ENCODE measurements at places on chromosomes 5 and 9. TPM values are rescaled to one million over a fixed set of nuclear protein-coding genes. Genes with fewer than 3 reads are reported as not detected.

DNA sequence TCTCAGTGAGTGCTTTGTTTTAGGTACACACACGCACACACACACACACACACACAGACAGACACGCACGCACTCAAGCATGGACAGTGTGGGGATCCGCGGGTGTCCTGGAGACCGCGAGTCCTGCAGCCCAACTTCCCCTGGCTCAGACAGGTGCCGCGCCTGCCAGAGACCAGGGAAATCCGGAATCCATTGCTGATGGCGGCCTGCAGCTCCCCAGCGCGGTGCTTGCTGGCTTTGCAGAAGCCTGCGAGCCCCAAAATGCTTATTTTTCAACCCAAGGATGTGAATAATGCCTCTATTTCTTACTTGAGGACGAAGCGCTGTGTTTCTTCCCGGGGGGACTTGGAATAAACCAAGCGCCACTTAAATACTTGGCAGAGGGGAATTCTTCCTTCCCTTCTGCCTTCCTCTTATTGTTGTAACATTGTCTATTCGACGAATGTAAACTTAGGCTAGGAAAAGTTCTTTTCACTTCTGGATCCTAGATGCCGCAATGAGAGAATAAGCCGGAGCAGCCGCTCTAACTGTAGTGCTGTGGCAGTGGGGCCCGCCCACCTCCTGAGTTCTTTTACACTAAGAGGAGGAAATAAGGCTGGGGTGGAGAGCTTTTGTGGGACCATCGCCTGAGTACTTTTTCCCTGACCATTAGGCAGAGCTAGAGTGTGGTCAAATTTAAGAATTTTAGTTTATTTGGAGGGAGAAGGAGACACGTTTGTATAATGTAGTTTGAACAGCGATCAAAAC is 802 bp downstream of the ITGA2 start:
- peak overlapping the region; percentile 89 for H3K4me3 ChIP-seq
- DNase-seq: peak; percentile 39
- peaks cover 41% of the 10 kb centered on the region for H3K36me3 ChIP-seq

- H3K4me1 ChIP-seq: peaks cover 9% of the 10 kb centered on the region
- H3K4me3 ChIP-seq: no peak overlapping the region
- H3K27me3 ChIP-seq: no peaks in the 10 kb centered on the region
- peak; percentile 76 for DNase-seq
- H3K36me3 ChIP-seq: no peaks in the 10 kb centered on the region
These were observed 138.4 kb upstream of the ZNF618 start for GRCh38 chr9:113737517-113738271.

Gene CDC20B
- total RNA-seq: not detected

DNA sequence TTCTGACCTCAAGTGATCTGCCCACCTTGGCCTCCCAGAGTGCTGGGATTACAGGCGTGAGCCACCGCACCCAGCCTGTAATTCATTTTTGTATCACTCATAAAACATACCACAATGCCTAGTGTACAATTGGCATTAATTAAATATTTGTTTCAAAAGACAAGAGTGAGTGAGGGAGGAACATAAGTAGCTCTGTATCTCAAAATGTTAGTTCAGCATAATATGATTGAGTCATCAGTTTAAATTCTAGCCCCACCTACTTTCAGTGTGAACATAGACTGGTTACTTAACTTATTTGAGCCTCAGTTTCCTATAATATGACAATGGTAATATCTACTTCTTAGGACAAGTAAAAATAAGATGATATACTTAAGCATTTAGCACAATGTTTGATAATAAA is 26.9 kb downstream of the INVS start:
- no peaks in the 10 kb centered on the region for H3K36me3 ChIP-seq
- H3K27me3 ChIP-seq: no peaks in the 10 kb centered on the region
- H3K4me1 ChIP-seq: no peaks in the 10 kb centered on the region
- no peak overlapping the region for H3K27ac ChIP-seq

Gene GLIPR2
- 10.1 TPM for total RNA-seq

DNA sequence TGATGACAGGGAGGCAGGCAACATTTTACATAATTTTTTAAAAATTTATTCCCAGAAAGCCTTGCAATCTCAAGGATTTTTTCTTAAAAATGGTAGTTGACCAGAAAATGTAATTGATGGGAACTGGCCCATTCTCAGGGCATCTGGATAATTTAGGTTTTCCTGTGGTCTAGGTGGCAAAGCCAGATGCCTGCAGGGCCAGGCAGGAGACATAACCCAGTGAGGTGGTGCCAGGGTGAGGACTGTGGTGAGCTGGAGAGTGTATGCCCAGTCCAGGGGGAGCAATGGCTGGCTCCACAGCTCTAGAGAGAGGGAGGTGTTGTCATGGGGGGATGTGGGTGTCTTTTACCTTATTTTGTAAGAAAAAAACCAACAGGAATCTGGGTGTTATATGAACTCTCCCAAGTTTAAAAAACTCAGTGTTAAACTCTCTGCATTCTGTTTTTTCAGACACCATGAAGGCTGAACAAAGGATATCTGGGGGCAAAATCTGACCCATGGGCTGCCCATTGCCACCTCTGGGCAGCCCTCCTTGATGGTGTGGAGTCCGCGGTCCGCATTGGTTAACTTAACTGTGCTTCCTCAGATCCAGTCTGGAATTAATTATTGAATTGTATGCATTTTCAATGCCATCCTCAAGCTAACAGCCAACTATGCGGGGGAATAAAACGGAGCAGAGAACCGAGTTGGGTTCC is 43.9 kb downstream of the BOD1 start:
- H3K36me3 ChIP-seq: no peaks in the 10 kb centered on the region
- H3K27ac ChIP-seq: no peak overlapping the region
- peak overlapping the region; percentile 46 for H3K4me3 ChIP-seq
- DNase-seq: peak; percentile 36

DNA sequence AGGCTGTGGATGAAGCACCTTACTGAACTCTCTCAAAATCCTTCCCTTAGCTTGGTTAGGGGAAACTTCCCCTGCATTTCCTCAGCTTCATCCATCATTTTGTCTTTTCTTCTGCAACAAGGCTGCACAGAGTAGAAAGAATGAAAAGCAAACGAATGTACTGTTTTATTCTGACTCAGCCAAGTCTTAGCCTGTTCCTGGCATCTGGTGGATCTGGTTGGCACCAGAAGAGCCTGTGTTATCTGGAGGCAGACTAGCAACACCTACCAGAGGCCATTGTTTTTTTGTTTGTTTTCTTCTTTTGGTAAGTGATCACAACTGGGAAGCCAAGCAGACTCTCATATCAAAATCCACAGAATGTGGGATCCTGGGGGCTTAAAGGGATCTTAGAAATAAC is 200.7 kb downstream of the FANCC start:
- peak; percentile 12 for DNase-seq
- H3K36me3 ChIP-seq: no peaks in the 10 kb centered on the region
- H3K27ac ChIP-seq: no peak overlapping the region
- no peak overlapping the region for H3K4me3 ChIP-seq

Gene MAP1B
- 12.8 TPM for total RNA-seq

Gene MAPK9
- total RNA-seq: 35.9 TPM

DNA sequence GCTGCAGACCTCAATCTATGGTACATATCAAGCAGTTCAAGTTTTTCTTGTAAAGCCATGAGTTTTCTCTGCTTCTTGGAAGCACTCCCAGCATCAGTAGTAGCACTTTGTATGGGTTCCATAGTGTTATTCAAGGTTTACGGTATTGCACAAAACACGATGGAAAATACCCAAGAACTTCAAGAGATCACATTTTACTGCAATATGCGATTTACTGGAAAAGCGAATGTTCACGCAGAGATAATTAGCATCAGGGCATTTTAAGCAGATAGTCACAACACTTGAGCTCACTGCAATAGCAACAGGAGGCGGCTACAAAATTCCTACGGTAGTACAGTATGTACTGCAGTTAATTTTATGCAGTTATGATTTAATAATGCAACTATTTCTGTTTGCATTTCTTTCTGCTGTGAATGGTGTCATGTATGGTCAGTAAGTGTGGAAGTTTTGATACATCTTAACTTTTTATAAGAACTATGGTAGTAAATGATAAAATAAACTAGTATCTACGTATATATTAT is 200.8 kb downstream of the SMARCA2 start:
- no peak for DNase-seq
- H3K36me3 ChIP-seq: no peaks in the 10 kb centered on the region
- no peaks in the 10 kb centered on the region for H3K27me3 ChIP-seq
- H3K4me1 ChIP-seq: peaks cover 15% of the 10 kb centered on the region
- H3K27ac ChIP-seq: no peak overlapping the region
- H3K4me3 ChIP-seq: no peak overlapping the region

GRCh38 chr9:17906176-17906840 is 327.4 kb downstream of the SH3GL2 start:
- no peaks in the 10 kb centered on the region for H3K4me1 ChIP-seq
- H3K36me3 ChIP-seq: no peaks in the 10 kb centered on the region
- peaks cover 60% of the 10 kb centered on the region for H3K27me3 ChIP-seq
- no peak overlapping the region for H3K4me3 ChIP-seq
- H3K27ac ChIP-seq: no peak overlapping the region
- DNase-seq: no peak

DNA sequence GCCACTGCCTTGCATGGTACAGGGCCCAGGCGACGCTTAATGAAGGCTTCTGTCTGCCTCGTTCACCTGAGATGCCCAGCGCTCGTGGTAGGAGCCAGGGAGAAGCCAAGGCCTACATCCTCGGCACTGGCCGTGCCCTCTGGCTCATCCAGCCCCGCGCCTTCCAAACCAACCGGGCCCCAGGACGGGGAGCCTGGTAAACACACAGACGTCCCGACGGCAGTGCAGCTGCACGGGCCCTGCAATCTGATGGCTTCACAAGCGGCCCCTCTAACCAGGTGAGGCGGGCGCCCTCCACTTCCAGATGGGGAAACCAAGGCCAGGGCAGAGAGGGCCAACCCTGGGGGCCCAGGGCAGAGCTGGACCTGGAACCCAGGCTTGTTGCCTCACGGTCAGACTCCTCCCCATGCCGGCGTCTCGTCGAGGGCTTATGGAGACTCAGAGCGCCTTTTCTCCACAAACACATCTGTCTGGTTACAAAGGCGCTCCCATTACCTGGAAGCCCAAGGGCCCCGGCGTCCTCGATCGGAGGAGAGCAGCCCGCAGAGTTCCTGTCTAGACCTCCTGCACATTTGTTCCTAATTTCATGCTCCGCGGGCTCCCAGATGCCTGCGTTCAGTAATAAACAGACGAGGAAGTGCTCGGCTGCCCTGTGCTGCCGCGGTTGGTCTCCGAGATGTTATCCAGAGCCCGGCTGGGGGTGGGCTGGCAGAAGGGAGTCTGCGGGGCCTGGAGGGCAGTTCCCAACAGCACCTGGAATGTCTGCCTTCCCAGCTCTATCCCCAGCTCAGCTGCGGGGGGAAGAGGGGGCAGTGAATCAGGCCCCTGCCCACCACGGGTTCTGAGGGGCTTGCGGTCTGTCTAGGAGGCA is 23.5 kb downstream of the FAM163B start:
- H3K27me3 ChIP-seq: peaks cover 34% of the 10 kb centered on the region
- H3K4me3 ChIP-seq: no peak overlapping the region
- H3K27ac ChIP-seq: no peak overlapping the region
- DNase-seq: no peak
- H3K4me1 ChIP-seq: no peaks in the 10 kb centered on the region
- no peaks in the 10 kb centered on the region for H3K36me3 ChIP-seq

DNA sequence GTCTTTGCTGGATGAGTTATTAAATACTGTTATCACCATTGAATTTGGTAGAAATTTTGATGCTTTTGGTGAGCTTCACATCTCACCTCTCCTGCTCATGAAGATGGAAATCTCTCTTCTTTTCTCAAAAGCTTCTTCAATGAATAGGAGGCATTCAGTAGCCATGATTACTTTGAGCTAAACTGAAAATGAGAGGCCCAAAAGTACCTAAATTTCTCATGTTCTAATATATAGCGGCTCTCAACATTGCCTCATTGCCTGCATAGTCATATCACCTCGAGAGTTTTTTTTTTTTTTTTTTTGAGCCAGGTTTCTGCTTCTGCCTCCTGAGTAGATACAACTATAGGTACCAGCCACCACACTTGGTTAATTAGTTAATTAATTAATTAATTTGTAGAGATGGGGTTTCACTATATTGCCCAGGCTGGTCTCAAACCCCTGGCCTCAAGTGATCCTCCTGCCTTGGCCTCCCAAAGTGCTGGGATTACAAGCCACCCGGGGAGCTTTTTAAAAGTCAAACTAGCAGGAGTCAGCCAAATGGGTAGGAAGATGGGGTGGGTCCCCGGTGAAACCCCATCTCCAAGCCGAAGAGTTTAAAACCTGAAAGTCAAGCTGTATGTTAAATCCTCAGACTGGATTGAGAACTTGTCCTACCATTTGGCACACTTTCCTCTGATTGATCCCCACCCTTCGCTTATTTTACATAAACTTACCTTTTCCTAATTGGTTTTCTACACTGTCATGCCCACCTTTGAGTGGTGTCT is 169.0 kb downstream of the DOCK2 start:
- no peak for DNase-seq
- H3K27ac ChIP-seq: no peak overlapping the region
- H3K4me3 ChIP-seq: no peak overlapping the region
- no peaks in the 10 kb centered on the region for H3K36me3 ChIP-seq
- no peaks in the 10 kb centered on the region for H3K27me3 ChIP-seq
- H3K4me1 ChIP-seq: peaks cover 7% of the 10 kb centered on the region

Gene ADGRD2
- not detected for total RNA-seq

Gene GFRA3
- total RNA-seq: not detected

- no peaks in the 10 kb centered on the region for H3K36me3 ChIP-seq
- H3K27me3 ChIP-seq: no peaks in the 10 kb centered on the region
- no peak within 1 kb of the TSS for H3K27ac ChIP-seq
- DNase-seq: peak; percentile 70
- H3K4me3 ChIP-seq: peak within 1 kb of the TSS; percentile 73
These were observed at the start of gene RGS14 for GRCh38 chr5:177357459-177358351. Gene RGS14 (plus strand): TSS chr5:177357924. CDS start chr5:177358025, 101 bp downstream.

- DNase-seq: peak; percentile 38
- H3K4me1 ChIP-seq: no peaks in the 10 kb centered on the region
- no peak overlapping the region for H3K27ac ChIP-seq
These were observed 305.8 kb upstream of the SMARCA2 start for GRCh38 chr9:1709347-1709746.

- H3K4me3 ChIP-seq: no peak overlapping the region
- no peaks in the 10 kb centered on the region for H3K36me3 ChIP-seq
- no peaks in the 10 kb centered on the region for H3K27me3 ChIP-seq
- no peak for DNase-seq
- H3K4me1 ChIP-seq: no peaks in the 10 kb centered on the region
- no peak overlapping the region for H3K27ac ChIP-seq
These were observed 142.7 kb downstream of the SGCD start for GRCh38 chr5:156469636-156470035.

All from PC-3 (cell line).